Stimulated activated CD8-positive, alpha-beta memory T cell treated with anti-CD3 and anti-CD28 coated beads, Interleukin-2, amount 100 ng/mL, for 1 hour (primary cell): ENCODE measurements at places on chromosomes 5 and 9.

DNA sequence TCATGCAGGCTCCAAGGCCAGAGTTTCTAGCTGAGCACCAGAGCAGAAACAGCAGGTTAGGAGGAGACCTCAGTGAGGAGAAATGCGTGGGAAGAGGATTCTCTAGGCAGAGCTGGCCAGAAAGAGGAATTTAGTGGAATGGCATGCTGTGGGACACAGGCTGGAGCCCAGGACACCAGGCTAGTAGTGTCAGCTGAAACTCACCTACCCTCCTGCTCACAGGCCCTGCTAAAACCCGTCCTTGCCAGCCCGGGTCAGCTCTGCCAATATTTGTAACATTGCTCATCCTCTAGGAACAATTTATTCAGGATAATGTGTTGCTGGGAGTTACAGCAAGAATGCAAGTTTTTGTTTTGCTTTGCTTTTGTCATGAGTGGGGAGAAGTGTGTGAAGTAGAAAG, 40.2 kb upstream of the AGXT2 start:
- no peak for DNase-seq

GRCh38 chr5:131867524-131867923, 70.7 kb upstream of the FNIP1 start:
- DNase-seq = no peak

DNA sequence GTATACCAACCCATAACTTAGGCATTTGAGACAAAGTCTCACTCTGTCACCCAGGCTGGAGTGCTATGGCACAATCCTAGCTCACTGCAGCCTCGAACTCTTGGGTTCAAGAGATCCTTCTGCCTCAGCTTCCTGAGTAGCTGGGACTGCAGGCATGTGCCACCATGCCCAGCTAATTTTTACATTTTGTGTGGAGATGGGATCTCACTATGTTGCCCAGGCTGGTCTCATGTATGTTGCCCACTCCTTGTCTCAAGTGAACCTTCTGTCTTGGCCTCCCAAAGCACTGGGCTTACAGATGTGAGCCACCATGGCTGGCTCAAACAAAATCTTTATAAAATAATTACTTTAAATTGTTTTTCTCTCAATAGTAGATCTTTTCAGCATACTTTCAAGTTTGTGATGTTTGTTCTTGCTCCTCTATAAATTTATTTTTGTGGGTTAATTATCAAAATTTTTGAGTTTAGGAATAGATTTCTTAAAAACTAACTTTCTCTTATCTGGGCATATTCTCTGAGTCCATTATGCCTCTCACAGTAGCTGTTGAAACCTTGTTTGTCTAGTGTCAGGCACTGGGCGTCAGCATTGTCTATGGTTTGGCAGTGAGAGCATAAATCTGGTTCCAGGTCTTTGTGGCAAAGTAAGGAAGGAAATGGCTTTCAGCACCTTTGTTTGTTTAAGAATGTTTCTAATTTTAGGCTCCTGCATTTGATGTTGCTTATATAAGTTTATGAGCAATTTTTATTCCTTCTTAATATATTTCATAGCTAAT, 38.7 kb downstream of the NLN start:
- DNase-seq = peak; percentile 25

DNA sequence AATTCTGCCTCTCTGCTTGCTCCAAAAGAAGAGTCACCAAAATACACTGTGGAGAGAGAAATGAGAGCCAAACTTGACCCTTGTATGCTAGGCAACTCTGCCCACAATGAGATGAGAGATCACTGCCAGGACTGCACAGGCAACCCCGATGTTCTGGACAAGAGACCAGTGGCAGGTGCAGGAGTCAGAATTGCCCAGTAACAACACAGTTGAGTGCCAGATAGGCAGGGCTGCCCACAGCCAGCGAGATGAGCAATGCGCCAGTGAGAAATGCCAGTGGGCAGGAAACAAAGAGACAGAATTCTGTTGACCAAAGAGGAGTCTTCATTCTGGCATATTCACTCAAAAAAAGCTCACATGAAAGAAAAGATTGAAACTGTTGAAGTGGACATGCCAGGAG, 570.7 kb downstream of the CAAP1 start:
- DNase-seq = no peak

DNA sequence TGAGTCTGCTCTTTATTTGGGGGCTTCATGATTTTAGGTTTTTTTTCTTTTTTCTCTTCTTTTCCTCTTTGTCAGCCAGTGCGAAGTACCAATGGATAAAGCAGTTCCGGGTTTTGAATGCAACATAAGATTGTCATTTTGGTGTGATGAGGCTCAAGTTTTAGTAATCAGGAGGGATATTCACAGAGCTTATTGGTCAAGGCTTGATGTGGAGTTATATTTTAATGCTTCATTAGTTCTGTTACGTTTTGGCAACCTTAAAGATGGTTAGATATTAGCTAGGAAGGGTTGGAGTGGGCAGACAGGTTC, 1.4 kb downstream of the PIK3R1 start:
- DNase-seq = no peak

DNA sequence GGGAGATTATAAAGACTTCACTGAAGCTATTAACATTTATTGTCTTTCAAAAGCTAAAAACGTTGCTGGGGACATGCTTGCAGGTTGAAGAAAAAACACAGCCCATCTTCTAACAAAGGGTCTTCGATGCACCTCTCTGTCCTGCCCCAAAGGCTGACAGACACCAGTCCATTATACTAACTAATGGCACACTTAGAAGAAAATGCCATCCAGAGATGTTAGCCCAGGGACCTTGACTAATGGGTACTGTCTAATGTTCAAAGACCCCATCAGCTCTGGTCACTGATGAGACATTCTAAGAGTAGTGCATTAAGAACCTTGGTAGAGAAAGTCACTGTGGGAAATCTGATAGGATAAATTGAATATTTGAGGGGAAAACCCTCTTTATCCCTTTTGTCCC, 124.9 kb downstream of the EBF1 start:
- no peak for DNase-seq

DNA sequence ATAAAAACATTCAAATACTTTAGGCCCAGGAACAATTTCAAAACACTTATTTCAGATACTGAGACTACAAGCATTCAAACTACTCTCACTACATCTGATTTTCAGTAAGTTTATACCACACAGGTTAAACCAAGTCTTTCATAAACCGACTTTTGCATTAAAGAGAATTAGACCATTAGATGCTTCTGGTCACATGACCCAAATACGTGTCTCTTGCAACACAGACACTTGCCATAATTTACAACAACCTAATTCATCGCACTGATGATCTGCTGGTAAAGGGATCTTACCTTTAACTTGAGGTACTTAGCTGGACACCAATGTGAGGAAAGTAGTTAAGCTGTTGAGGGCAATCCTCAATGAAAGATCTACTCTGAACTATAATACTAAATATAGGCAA, 3.2 kb downstream of the HNRNPH1 start:
- DNase-seq = no peak

DNA sequence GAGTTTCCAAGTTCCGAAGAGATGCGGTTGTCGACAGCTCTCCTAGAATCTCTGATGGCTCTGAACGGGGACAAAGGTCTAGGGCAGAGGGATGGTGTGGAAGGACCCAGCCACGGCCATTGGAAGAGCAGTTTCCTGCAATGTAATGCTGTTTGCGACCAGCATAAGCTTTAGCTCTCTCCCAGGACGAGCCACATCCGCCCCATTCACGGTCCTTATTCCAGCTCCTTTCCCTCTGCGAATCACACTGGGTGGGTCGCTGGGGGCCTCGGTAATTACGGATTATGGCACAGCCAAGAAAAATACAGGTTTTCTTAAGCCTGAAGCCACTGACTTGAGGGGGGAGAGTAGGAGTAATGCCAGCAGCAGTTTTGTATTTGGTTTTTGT, 22.7 kb downstream of the ANXA2R start:
- DNase-seq = no peak

DNA sequence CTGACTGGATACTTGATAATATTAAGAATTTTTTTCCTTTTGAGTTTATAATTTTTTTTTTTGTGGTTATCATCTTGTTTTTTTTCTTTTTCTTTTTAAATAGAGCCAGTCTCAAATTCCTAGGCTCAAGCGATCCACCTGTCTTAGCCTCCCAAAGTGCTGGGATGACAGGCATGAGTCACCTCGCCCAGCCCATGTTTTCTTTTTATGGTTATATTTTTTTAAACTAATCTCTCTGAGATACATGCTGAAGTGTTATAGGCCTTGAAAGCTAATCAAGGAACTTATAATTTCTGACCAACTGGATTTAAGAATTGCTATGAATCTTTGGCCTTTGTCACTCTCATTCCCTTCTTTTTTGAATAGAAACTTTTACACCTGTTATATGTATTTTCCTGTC, 6.8 kb upstream of the AMACR start:
- no peak for DNase-seq
